ENCODE measurements at places on chromosomes 11 and 22.
A peak's percentile ranks its signal among the peaks of the same experiment; 100 is the strongest.

DNA sequence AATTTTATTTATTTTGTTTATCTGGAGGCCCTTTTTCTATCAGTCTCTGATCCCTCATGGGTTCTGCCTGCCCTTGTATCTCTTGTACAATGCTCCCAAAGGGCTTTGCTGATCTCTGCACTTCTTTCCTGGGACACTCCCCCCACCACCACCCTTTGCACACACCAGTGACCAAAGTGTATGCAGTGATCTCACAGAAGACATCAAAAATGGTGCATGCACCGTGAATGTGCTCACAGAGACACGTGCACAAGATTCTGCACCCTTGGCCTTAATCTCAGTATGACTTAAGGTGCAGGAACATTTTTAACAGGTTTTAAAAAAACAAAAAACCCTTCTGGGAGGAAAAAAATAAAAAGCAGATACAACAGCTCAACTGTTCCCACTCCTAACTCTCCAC lies 12.2 kb upstream of the ADSL start:
- no peak for DNase-seq

GRCh38 chr22:49302530-49302929 lies 525.1 kb downstream of the BRD1 start:
- DNase-seq, result no peak

- DNase-seq, result no peak
Measured at GRCh38 chr11:86978247-86978646, 23.1 kb upstream of the FZD4 start.

DNA sequence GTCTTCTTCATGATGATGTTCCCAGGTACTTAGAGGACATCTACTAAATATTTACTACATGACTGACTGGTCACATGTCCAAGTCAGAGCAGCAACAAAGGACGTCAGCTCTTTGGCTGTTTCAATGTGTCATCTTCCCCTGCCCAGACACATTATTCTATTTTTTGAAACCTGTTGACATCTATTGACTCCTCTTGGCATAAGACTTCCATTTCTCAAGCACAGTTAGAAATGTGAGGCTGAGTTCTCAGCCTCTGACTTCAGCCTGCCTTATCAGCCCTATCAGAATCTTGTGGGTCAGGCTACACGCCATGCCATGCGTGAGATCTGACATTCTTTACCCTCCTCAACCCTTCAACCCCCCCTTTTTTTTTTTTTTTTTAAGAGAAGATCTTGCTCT lies 63.8 kb downstream of the SC5D start:
- DNase-seq, result no peak

- no peak for DNase-seq
Measured at GRCh38 chr22:45731798-45732495, 60.3 kb downstream of the ATXN10 start.

DNA sequence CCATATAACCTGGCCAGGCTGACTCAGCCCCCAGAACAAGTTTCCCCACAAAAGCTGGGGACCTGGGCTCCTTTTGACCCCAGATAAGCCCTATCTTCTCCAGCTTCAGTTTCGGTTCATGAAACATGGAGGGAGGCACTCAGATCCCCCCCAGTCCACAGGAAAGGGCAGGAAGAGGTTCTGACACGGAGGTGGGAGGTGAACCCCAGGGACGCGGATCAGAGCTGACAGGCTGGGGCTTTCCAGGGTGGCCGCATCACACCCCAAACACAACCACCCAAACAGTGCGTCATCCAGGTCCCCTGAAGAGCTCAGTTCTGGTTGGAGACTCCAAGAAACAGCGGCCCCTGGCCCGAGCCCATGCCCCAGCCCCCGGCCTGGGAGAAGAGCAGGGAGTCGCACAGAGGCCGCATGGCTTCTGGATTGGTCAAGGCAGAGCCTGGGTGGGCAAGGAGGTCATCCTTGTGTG lies 44.3 kb upstream of the A4GALT start:
- DNase-seq, result no peak

- no peak for DNase-seq
Measured at GRCh38 chr22:27879923-27880322, 39.1 kb downstream of the PITPNB start.

GRCh38 chr22:45758603-45759002 lies 87.0 kb downstream of the ATXN10 start:
- DNase-seq, result no peak

- DNase-seq, result no peak
Measured at GRCh38 chr22:50259302-50259701, 2.2 kb downstream of the MAPK12 start.

GRCh38 chr11:118252688-118253087 lies 523 bp upstream of the MPZL3 start:
- DNase-seq, result no peak

DNA sequence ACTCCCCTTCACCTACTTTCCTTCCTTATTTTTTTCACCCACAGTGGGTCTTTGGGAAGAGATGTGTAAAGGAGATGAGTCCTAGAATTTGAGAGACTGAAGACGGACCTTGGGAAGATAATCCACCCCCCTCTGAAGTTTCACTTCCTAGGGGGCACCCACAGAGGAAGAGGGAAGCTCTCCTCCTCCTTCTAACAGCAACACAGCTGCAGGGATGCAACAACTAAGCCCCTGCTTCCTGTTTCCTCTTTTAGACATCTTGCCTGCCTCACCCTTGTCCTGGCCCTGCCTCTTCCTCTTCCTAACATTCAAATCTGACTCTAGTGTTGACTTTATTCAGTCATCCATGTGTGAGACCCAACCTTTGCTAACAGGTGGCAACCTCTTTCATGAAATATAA lies 424.6 kb downstream of the BUD13 start:
- no peak for DNase-seq

GRCh38 chr11:92531065-92531739 lies 306.6 kb downstream of the FAT3 start:
- DNase-seq, result no peak

DNA sequence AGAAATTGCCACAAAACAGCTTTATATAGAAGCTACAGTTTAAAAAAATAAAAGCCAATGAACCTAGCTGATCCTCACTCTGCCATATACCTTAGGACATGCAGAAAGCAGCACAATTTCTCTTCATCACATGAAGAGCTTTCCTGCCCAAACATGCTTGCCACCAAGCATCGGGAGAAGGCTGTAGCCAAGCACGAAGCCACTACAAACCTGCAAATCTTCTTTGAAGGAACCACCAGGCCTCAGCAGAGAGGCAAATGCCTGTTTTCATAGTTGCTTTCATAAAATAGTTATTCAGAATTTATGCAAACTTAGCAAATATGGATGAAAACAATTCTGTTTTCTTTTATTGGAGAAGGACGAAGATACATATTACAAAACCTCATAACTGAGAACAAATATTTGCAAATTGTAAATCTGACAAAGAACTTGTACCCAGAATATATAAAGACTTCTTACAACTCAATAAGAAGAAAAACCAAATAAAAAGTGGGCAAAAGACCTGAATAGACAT lies 100.3 kb downstream of the RBFOX2 start:
- peak; percentile 56 for DNase-seq

- no peak for DNase-seq
Measured at GRCh38 chr22:48677168-48677520, 1150.5 kb downstream of the BRD1 start.

DNA sequence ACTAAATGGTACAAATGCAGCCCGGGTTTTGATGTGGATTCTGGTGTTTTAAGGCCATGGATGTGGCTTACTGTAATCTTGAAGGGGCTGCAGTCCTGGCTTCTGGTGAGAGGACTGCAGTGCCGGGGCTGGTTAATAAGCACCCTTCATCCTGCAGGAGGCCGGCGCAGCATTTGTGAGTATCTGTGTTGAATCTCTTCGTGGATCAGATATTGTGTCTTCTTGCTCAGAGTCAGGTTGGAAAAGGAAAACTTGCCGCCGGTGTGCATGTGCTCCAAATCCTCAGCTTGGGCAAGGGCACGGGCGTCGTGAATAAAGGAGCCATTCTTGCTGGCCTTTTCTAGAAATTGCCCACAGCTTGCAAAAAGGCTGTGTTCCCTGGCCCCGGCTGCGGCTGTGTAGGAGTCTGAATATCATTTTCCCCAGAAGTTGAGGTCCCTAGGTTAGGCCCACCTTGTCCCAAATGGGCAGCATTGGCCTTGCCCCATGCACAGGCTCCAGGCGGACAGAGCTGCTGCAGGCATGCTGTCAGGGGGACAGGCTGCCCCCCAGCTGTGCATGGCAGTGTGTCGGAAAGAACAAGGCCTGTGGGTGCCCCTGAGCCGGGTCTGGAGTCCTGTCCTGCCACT lies 28.9 kb upstream of the PARVB start:
- DNase-seq, result no peak

DNA sequence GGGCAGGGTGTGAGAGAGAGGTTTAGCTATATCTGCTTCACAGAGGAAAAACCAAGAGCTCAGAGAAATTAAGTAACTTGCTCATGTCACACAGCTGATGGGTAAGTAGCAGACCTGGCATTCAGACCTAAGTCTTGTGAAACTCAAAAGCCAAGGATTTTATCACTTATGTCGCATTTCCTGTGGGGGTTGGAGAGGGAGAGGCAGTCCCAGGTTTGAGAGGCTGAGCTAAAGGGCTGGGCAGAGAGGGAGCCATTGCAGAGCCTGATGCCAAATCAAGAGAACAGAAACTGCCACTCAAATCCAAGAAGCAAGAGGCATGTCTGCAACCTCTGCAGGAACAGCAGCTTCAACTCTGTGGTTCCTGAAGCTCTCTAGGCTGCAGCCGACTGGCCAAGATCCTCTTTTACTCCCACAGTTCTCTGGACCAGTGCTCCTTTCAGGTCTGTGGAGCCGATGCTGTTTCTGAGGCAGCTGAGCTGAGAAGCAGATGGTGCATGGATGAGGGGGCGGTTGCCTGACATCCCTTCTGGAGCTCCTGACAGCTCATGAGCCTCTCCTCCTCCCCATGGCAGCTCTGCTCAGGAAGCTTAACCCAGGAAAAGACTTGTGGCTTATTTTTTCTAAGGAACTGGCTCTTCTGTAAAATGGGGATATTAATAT lies 47.6 kb upstream of the NAV2 start:
- DNase-seq, result no peak

DNA sequence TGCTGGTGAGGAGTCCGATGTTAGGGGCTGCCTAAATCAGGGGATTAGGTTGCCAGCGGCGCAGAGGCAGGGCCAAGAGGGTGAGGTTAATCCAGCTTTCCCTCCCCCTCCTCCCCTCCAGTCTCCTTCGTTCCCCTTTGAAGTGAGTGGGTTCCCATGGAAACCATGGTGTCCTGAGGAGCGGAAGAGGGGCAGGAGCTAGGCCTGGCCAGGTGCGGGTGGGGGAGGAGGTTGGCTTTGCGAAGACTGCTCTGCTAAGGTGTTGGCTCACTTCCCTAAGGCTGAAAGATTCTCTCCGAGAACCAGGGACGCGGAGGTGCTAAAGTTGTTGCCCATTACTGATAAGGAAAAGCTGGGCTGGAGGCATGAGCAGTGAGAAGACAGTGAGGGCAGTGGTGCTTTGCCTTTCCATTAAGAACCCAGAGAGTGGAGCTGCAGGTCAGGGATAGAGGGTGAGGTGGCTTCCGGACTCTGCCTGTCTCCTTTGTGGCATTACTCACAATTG lies 124.6 kb downstream of the FEZ1 start:
- DNase-seq, result peak; percentile 94

- no peak for DNase-seq
Measured at GRCh38 chr11:36376009-36376887, 80.2 kb downstream of the PRR5L start.

DNA sequence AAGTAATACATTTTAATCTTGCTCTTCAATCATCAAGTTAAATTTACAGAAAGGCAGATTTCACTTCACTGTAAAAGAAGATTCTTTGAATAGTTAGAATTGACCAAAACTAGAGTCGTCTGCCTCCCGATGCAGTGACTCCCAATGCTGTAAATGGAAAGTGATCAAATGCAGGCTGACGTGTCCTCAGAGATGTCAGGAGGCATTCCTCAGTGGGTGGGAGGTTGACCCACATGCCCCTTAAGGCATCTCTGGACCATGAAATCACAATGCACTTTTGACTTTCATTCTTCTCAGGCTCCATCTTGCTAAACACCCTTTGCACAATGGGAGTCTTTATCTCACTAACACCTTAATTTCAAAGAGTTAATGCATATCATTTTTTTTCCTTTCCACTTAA lies 19.0 kb upstream of the CECR2 start:
- no peak for DNase-seq

DNA sequence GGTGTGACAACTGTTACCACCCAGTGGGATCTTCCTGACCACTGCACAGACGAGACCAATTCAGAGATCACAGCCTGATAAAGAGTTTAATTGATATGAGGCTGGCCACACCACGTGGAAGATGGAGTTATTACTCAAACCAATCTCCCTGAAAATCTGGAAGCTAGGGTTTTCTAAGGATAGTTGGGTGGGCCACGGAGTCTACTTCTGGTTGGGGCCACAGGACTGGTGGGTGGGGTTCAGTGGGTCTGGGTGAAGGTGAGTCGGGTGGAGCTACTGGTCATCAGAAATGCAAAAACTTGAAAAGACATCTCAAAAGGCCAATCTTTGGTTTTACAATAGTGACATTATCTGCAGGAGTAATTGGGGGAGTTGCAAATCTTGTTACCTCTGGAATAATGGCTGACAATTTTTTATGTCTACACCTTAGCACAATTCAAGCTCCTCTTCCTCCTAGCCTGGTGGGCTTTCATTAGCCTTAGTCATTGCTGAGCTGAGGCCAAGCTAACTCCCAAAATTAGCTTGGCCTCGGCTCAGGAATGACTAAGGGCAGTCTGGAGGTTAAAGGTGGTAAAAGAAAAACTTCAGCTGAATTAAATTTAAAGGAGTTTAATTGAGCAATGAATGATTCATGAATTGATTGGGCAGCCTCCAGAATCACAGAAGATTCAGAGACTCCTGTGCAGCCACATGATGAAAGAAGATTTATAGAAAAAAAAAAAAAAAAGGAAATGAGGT lies 13.1 kb downstream of the C11orf96 start:
- no peak for DNase-seq
